ENCODE measurements at places on chromosomes 2 and 18.

DNA sequence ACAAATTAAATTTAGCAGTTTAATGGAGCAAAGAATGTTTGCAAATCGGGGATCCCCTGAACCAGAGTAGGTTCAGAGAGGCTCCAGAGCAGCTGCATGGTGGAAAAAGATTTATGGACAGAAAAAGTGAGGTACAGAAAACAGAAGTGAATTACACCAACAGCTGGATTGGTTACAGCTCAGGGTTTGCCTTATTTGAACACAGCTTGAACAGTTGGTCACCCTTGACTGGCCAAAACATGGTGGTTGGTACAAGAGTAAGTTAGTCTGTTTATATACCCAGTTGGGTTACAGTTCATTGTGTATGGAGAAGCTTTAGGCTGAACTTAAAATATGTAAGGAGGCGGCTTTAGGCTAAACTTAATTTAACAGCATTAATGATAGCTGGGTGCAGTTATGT is 5.4 kb upstream of the CDCA7 start:
- no peak for DNase-seq

GRCh38 chr2:127589358-127589757 is 53.9 kb downstream of the MYO7B start:
- no peak for DNase-seq

GRCh38 chr2:181586569-181587081 is 70.3 kb downstream of the CERKL start:
- no peak for DNase-seq

GRCh38 chr2:58710795-58711279 is 469.7 kb upstream of the FANCL start:
- no peak for DNase-seq

GRCh38 chr2:168165397-168165796 is 82.0 kb downstream of the STK39 start:
- no peak for DNase-seq

DNA sequence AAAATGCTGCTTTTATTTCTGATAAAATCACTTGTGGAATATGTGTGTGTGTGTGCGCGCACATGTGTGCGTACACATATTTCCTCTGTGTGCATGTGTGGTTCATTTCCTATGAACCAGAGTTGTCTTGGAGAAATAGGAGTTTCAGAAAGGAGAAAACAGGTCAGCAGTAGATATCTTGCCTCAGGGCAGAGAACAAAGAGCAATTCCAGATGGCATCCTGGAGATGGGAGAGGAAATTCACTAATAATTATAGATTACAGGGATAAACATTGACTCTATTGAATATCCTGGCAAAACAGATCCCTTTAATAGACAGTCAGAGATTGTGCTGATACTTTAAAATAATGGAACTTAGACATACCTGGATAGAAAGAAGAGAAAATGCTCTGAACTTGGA is 298.0 kb downstream of the TRIB2 start:
- DNase-seq: no peak
